DND-41 (cell line): ENCODE measurements at places on chromosomes 7 and 10.
A peak's percentile ranks its signal among the peaks of the same experiment; 100 is the strongest.

GRCh38 chr7:139105484-139105883 lies 4.0 kb downstream of the ZC3HAV1 start:
- DNase-seq, result no peak

DNA sequence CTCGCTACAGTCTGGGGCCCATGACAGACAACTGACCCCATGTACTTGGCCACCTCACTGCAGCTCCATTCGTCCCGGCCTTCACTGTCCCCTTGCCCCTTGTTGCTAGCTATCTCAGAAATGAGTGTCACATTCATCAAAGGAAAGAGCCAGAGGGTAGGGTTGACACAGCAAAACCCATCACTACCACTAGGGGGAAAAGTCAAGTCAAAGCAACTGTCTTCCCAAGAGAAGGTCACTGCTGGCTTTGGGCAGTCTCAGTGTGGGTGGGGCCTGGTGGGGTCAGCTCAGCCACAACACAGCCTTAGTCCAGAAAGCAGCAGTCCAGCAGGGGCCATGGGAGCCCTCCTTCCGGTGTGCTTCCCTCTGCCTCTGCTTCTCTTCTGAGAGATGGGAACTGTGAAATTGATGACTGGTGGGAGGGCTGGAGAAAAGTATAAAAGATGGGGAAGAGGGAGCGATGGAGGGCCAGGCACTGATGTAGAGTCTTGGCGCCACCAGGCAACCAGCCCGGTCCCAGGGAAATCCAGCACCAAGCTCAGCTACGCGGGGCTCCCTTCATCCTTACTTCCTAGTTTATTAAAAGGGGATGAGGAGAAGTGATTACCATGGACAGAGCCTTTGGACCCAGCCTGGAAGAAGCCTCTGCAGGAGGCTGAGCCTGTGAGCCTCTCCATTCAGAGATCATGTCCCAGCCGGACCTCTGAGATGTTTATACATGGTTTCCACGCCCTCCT lies 58.0 kb downstream of the PLXNA4 start:
- DNase-seq, result peak; percentile 10

GRCh38 chr7:47818796-47819606 lies 129.3 kb downstream of the PKD1L1 start:
- DNase-seq, result peak; percentile 50

DNA sequence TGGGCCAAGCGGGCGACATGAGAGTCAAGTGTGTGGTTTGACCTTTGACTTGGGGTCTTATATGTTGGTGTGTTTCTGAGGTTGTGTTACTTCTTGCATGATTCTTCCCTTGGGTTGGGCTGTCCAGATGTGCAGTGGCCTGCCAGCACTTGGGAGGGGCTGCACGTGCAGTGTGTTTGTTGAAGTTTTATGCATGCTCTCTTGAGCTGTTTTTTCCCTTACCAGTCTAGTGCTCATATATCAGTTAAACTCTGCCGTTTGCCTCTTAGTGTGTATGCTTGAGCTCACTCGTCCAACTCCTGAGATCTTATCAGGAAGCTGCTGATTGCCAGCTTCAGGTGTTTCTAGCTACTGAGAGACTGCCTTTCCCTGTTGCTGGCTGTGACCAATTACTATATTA lies 23.1 kb downstream of the SP4 start:
- DNase-seq, result no peak

GRCh38 chr10:26448292-26448691 lies 10.2 kb downstream of the APBB1IP start:
- no peak for DNase-seq

- DNase-seq, result no peak
Measured at GRCh38 chr7:67401492-67401891, 404.9 kb downstream of the TYW1 start.

- peak; percentile 59 for DNase-seq
Measured at GRCh38 chr7:43758822-43759683, 573 bp downstream of the BLVRA start.

DNA sequence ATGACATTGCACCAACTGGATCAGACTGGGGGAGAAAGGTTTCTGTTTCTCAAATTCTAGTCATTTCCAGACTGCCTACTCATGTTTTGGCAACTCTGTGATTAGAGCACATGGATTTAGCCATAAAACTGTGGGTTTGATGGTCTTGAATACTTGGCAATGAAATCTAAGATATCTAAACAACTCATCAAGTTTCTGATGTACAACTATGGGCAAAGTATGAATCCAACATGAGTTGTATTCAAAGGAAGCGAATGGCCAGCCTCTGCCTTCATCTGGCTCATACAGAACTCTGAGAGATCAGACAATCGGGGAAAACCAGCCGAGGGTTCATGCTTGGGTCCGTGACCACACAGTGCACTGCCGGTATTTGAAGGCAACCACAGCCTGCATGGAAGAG lies 144.3 kb downstream of the ADAM12 start:
- DNase-seq, result no peak

- no peak for DNase-seq
Measured at GRCh38 chr10:119398996-119399395, 143.5 kb downstream of the RGS10 start.

DNA sequence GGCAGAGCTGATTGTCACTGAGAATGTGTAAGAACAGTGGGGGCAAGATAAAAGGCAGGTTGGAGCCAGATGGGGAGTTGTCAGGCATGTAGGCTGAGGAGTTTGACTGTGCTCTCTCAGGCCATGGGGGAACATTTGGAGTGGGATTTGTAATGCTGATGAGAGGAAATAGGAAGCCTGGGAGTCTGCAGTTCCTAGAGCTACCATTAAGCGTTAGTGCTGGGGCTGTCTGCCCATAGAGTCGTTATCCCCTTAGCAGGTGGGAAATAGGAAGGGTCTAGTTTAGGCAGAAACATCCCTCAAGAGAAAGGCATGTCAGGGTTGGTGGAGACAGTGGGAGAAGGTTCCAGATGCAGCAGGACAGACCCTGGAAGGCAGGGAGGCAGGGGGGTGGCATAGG lies 75.5 kb downstream of the RPS24 start:
- DNase-seq, result no peak

DNA sequence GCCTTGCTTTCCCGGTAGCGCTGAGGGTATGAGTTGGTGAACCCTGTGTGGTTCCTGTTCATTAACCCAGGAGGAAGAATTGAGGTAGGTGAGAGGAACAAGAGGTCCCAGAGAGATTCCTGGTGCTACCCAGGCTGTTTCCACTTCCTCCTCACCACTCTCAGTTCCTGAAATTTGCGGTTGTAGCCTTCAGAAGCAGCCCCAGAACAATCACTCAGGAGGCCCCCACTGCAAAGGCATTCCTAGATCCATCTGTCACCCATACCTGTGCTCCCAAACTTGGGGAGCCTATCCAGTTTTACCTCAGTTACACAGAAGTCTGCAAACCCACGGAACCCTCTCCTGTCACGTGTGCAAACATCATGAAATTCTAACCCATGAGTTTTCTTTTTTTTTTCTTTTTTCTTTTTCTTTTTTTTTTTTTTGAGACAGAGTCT lies 9.0 kb upstream of the PIP4K2A start:
- DNase-seq, result no peak

- DNase-seq, result no peak
Measured at GRCh38 chr7:20350518-20350951, 19.8 kb downstream of the ITGB8 start.

DNA sequence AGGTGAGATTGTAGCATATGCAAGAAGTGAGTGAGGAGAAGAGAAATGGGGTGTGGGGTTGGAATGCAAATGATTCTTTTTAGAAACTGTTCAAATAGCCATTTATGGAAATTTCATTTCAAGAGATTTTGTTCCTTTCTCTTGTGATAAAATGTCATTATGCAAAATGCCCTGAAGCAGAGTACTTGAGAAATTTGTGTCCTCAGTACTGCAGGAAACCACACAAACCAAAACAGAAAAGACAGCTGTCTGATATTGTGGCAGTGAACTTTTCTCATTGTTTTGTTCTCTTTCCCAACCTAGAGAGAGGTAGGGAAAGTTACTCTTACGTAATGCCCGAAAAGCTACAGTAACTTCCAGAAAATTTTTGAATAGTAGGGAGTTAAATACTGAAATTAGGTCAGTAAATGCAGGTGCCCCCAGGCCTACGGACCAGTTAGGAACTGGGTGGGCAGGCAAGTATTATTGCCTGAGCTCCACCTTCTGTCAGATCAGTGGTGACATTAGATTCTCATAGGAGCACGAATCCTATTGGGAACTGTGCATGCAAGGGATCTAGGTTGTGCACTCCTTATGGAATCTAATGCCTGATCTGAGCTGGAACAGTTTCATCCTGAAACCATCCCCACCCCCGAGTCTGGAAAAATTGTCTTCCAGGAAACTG lies 34.0 kb downstream of the DLD start:
- no peak for DNase-seq

DNA sequence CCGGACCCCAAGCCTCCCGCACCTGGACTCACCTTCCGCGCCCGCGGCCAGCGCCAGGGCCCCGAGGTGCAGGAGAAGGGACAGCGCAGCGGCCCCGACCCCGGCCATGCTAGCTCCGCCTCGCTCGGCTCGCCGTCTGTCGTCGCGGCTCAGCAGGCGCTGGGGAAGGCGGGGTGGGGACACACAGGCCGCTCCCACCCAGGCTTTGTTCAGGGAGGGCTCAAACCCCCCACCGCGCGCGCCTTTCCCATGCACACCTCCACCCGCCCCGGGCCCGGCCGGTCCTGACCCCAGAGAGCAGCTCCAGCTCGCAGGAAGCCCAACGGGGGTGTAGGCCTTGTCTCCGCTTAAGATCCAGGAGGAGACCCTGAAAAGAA lies at the start of gene KCP:
Gene KCP, minus strand, starts transcription at position 141 of the 377 bp plus-strand sequence. Its CDS starts 33 bp downstream, at position 108.
- DNase-seq, result no peak

DNA sequence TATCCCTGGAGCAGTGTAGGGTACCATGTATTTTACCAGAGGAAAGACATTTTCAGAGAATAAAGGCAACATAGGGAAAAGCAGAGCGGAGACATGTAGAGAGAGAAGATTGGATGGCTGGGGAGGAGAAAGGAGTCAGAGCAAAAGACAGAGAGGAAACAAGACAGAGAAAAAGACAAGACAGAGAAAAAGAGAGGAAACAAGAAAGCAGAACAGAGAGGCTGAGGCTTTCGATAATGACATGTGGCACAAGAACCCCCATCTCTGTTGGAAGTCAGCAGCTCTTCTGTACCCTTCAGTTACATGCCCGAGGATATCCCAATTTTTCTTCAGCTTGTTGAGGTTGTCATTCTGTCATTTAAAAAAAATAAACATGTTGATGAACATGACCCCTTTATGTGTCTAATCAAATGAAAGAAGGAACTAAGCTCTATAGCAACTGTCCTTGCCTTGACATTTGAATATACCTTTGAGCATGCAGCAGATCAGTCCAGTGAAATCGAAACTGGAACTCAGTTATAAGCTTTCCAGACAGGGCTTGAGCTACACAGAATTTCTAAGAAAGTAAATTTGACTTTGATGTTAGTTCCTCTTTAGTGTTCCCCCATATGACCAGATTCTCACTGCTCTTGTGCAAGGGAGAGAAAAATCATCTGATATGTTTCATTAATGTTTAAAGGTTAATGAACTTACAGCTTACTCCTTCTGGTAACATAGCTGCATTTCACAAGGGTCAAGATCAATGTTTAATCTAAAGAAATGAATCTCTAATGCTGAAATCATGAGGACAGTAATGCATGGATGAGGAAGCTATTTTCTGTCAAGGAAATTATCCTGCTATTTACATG lies 75.1 kb upstream of the SP4 start:
- DNase-seq, result peak; percentile 5

DNA sequence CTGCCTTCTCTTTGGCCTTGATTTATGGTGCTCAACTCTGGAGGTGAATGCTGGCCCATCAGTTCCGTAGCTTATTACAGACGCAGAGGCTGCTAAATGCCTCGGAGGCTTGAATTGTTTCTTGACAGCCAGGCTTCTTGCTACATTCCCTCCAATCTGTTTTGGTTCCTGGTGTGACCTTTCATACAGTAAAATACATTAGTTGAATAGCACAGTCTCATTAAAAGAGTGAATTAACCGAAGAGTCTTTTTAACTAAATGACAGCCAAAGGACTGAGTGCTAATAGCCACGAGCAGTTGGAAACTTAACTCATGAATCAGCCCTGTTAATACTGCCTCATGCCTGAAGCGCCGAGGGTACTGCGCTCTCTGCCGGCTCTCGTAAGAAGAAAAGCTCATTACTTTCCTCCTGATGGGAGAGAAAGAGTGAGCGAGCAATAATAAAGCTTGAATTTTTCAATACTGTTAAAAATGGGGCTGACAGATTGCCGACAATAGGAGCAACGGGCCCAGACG lies 236.4 kb upstream of the GPR26 start:
- DNase-seq, result no peak

DNA sequence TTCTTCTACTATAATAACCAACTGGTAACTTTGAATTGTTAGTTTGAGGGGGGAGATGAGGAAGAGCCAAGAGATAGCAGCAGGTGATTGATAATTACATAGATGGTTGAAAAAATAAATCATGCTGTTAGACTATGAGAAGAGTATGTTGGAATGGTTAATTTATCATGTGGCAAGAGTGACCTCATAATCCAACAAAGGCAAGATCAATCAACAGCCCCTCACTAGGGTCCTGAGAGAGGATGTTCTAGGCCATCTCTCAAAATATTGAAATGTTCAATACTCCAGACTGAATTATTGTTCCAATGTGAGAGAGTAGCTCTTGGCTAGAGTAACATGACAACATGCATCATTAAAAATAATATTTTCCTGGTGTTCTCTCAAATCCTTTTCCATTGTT lies 67.9 kb downstream of the ADD3 start:
- no peak for DNase-seq

DNA sequence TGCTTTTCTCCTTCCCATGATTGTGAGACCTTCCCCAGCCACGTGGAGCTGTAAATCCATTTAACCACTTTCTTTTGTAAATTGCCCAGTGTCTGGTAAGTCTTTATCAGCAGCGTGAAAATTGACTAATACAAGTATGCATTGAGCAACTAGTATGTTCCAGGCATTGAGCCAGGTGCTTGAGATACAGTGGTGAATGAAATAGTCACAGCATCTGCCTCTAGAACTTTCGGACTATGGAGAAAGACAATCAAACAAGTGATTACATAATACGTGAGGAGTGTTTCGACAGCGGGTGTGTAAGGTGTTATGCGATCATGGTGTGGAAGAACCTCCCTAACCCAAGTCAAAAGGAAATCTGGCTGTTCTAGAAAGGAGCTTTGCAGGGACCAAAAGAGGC lies 21.6 kb upstream of the NUP205 start:
- DNase-seq, result no peak

GRCh38 chr7:39624442-39624807 lies 1.1 kb downstream of the RALA start:
- no peak for DNase-seq
